ENCODE measurements at places on chromosomes 7 and 10.

DNA sequence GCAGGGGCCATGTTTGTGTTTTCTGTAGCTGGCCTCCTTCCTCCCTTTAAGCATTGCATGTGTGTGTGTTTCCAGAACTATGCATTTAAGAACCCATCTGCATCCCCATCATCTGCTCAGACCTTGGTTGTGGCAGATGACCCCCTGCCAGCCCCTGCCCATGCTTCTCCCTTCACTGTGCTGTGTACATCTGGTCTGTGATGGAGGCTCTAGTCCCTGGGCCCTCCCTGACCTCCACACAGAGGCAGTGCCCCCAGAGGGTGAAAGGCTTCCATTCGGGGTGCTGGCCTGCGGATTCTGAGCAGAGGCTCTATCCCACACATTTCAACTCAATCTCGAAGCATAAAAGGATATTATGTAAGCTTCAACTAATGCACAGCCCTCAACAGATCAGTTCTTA, 89.4 kb downstream of the TACC2 start:
- DNase-seq, result no peak

DNA sequence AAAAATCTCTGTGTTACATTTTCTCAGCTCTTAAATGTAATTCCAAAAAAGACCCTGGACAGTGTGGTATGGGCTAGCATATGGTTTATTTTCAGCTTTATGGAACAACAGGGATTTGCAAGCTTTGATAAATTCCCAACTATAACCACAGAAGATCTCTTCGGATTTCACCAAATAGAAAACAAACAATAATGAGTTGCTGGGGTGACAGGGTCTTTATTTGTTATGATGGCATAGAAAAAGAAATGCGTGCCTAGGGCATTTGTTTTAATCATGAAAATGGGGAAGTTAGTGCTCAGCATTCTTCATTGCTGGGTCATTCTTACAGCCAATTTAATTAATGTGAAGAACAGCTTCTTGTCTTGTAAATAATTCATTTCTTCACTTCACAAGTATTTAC, 139.0 kb downstream of the LRRN3 start:
- DNase-seq, result no peak

DNA sequence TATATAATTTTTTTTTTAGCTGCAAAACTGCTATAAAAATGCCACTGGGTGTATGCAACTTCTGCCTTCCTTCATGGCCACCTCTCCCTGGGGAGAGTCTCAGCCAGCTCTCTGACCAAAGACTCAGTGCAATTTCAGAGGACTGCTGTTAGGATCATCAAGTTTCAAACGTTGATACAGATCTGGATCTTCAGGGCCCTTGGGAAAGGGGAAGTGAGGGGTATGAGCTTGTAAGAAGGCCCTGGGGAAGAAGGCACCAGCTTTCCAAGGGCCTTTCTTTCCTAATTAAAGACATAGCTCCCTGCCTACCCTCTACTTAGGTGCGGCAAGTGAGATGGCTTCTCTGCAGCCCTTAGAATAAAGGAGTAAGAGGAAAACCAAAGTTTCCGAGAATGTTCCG, 130.4 kb downstream of the CUL2 start:
- no peak for DNase-seq

DNA sequence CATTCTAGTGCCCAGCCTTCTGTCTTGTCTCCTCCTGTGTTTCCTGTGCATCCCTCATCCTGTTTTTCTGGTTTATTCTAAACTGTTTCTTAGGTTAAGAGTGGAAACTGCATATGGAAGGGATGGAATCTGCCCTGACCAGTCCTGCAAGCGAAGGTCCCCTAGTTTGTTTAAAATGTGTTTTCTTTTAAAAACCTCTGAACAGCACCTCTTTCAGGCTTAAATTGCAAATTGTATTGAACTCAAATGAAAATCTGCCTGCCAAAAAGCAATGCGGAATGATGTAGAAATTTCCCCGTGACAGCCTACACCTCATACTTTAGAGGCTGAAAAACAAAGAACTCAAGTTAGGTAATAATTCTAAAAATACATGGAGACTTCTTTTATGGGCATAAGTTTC, 222.8 kb upstream of the IMMP2L start:
- DNase-seq, result no peak

DNA sequence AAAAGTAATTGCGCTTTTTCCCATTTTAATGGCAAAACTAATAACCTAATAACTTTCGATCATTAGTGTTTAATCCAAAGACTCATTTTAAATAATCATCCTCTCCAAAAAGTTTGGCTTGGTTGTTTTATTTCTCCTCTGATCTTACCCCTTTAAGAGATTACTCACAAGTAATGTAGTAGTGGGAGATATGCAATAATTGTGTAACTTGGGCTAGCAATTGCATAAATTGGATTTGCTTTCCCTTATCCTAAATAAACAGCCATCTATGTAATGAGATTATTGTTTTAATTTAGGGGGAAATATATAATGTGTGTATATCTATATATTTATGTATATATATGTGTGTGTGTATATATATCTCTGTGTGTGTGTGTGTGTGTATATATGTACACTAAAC, 82.5 kb downstream of the RNLS start:
- DNase-seq, result no peak

- DNase-seq, result no peak
Measured at GRCh38 chr7:22372863-22373262, 15.9 kb upstream of the RAPGEF5 start.

DNA sequence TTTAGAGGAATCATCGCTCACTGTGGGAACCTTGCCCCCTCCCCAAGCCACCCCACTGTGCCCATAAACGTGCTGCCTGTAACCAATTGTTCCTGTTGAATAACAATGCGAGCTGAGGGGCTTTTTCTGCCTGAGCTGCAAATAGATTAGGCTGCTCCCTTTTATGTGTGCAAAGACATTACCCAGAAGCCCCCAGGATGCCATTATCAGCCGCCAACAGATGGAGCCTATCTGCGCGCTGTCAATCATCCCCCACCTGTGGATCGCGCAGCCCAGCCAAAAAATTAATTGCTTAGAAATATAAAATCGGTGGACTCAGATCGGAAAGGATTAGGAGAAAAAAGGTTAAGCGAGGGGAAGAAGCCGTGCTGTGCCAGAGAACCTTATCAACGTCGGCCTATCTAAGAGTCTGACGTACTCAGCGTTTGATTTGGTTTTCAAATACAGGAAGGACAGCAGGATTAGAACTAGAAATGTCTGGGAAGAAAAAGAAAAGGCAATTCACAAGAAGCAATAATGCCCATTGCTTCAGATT, 167.3 kb upstream of the MYO3A start:
- no peak for DNase-seq

DNA sequence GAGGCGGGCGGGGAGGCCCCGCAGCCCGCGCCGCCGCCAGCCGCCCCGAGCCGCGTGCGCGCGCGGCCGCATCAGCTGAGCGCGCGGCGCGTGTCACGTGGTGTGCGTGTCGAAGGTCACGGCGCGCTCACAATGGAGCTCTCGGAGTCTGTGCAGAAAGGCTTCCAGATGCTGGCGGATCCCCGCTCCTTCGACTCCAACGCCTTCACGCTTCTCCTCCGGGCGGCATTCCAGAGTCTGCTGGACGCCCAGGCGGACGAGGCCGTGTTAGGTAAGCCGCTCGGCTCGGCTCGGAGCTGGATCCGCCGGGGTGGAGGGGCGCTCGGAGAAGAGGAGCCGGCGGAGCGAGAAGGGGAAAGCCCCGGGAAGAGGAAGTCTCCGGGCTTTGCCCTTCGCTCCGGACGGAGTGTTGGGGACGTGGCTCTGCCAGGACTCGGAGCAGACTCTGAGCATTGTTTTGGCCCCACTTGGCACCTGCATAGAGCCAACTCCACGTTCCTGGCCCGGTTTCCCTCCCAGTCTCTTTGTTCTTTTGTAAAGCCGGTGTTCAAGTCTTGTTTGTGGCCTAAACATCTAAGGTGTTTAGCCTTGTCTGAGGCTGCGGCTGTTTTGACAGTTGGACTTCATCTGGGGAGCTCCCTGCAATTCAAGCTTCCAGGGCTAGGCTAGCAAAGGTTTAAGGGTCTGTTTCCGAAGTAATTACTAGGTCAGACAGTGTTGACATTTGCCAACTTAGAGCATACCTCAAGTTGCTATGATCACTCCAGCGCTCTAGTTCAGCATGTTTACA, at the start of gene COMMD3:
Gene COMMD3 (plus strand): TSS at position 103 of the 790 bp plus-strand sequence. CDS start 30 bp downstream, at position 133.
- DNase-seq, result peak; percentile 73

DNA sequence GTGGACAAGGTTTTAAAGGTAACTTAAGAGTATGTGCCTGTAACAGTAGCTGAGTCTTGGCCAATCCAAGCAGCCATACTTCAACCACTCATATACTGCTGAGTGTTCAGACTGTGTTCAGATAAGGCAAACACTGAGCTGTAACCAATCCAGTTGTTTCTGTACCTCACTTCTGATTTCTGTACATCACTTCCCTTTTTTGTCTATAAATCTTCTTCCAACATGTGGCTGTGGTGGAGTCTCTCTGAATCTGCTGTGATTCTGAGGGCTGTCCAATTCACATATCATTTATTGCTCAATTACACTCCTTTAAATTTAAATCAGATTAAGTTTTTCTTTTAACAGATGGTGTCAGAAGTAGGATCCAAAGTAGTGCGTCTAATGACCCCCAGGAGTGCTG, 149.5 kb upstream of the PHF14 start:
- DNase-seq, result no peak

DNA sequence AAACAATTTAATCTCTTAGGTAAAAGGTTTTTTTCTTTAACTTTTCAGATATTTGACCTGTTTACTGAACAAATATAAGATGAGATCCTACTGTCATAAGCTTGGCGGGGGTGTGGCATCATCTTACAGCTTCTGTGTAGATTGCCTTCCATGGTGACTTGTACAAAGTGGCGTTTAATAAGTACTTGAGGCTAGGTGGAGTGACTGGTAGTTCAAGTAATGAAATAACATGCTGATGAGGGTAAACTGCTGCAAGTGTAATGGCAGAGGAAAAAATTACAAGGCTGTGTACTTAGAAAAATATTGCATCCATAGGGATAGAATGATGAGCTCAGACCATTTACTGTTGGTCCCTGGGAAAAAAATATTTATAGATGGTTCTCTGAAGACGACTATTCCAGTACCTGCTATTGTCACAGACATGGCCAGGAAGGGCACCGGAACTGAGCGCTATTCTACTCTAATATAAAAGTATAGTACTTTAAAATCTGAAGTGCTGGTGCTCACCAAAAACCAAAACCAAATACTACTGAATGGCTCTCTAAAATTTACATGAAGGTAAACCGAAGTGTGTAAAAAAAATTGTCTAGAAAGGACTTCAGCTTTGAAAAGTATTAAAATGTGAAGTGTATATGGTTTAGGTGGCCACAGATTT, 42.4 kb downstream of the DNAH11 start:
- no peak for DNase-seq

GRCh38 chr7:18798088-18798906, 302.7 kb downstream of the HDAC9 start:
- DNase-seq, result no peak

- no peak for DNase-seq
Measured at GRCh38 chr10:88999625-89000024, 9.0 kb downstream of the FAS start.

DNA sequence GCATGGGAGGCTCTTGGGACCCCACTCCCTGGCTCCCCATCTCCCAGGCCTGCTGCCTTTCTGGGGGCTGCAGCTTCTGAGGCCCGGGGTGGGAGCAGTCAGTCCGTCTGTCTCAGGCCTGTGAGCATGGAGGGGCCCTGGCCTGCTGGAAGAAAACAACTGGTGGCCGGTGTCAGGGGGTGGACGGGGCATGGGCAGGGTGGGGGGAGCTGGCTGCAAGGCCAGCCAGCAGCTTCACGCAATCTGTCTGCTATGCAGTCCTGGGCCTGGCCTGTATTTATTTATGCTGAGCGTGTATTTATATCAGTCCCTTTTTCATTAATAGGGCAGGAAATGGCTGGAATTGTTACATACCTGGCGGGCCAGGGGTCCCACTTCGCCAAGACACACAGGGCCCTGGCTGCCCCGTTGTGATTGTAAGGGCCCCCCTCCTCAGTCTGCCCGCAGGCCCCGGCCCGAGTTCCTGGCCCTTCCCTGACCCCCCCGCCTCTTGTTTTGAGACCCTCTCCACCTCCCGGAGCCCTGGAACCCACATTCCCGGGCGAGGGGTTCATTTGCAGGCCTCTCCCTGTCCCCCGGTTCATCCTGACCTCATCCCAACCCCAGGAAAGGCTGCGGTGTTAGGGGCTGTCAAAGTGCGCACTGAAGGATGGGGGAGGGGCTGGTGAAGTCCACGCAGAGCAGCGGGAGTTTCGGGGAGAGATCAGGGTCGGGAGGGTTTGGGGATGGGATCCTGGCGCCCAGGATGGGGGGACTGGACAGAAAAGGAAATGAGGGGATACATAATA, 8.2 kb downstream of the TMEM270 start:
- no peak for DNase-seq
